Naive thymus-derived CD8-positive, alpha-beta T cell (primary cell): ENCODE measurements at places on chromosomes 12 and 14.

- DNase-seq, result no peak
Measured at GRCh38 chr14:64721899-64722298, 17.7 kb downstream of the PLEKHG3 start.

DNA sequence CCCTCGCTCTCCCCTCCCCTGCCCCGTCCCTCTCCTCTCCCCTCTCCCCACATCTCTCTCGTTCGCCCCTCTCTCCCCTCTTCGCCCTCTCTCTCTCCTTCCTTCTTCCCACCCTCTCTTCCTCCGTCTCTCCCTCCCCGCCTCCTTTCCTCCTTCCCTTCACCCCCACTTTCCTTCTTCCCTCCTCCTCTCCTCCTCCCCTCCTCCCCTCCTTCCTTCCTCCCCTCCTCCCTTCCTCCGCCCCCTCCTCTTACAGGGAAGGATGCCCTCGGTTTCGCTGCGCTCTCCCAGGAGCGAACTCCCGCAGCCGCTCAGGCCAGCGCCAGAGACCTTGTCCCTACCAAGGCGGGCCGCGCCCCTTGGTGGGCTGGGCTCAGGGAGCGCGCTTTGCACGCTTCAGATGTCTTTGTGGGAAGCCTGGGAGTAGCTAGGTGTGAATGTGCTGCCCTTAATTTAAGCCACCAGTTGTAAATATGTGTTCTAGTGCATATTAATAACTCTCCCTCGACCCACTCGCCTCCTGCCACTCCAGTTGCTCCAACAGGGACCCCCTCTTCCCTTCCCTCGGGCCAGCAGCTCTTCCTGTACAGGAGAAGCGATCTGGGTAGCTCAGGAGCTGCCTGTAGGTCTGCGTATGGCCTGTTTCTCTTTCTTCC lies 13.3 kb upstream of the MAP3K9 start:
- no peak for DNase-seq

- no peak for DNase-seq
Measured at GRCh38 chr12:120453977-120454376, 7.7 kb downstream of the GATC start.

DNA sequence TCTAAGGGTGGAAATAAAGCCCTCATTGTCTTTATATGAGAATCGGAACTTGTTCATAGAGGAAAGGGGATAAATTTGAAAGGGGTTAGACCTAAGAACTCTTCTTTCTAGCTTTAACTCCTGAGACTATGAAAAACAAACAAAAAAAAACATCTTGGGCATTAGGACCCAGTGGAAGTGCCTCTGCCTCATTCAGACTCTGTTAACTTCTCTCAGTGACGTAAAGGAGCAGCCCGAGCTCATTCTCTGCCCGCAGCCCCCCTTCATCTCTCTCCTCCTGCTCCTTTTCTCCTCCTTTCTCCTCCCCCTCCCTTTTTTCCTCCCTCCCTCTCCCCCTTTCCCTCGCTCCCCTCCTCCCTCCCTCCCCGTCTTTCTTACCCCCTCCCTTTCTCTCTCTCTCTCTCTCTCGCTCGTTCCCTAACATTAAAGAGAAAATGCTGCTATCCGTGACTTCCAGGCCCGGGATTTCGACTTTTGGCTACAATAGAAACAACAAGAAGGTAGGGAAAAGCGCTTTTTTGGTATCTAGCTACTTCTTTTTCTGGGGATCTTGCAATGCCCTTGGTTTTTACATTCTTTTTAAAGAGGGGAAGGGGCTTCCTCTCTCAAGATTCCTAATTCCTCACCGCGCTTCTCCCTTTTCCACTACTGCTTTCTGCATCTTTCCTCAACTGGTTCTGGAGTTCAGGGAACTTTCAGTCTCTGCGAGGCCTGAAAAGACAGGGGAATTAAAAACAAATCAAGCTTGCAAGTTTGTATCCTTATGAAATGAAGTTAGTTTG lies at the start of gene RBMS2:
Gene RBMS2 (plus strand): TSS at position 231 of the 782 bp plus-strand sequence. CDS start 204 bp downstream, at position 435.
- DNase-seq, result peak; percentile 45

- DNase-seq, result no peak
Measured at GRCh38 chr12:131264635-131265034, 310.9 kb downstream of the ADGRD1 start.

DNA sequence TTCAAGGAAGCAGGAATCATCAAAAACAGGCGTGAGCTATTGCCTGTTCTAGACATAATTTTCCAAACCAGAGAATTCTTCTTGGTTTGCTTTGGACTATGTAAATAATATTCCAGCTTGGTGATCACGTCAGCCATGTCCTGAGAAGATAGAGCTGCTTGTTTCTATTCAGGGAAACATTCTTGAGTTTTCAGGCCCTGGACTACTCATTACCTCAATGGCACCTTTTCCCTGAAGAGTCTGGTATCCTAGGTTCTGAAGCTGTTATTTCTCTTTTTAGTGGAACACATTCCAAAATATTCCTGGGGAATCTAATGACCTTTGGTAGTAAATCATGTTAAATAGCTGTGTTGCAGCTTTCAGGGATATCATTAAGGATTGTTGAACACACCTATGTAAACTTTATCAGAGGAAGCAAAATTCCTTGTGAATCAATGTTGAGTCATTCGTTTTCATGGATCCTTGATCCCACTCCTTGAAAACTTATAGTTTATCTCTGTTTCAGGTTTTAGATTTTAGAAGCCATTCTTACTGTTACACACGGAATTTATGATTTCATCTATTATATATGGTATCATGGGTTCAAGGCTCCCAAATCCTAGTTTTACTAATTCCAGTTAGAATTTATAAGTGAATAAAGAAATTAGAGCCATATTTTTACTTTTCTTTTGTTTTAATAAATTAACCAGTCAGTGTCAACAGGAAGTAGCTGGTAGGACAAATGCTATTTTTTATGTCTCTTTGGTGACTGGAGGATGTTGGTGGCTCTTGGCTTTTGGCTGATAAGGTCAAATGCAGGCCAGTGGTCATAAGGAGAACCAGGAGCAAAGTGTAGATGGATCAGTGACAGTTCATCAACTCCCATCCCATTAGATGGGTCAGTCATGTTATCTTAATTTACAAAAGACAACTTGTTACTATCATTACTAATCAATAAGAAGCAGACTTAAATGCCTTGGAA lies 380.1 kb downstream of the ZFP36L1 start:
- no peak for DNase-seq

- no peak for DNase-seq
Measured at GRCh38 chr12:7175493-7175892, 14.0 kb upstream of the PEX5 start.

- no peak for DNase-seq
Measured at GRCh38 chr12:63811334-63811733, 31.6 kb downstream of the RXYLT1 start.

DNA sequence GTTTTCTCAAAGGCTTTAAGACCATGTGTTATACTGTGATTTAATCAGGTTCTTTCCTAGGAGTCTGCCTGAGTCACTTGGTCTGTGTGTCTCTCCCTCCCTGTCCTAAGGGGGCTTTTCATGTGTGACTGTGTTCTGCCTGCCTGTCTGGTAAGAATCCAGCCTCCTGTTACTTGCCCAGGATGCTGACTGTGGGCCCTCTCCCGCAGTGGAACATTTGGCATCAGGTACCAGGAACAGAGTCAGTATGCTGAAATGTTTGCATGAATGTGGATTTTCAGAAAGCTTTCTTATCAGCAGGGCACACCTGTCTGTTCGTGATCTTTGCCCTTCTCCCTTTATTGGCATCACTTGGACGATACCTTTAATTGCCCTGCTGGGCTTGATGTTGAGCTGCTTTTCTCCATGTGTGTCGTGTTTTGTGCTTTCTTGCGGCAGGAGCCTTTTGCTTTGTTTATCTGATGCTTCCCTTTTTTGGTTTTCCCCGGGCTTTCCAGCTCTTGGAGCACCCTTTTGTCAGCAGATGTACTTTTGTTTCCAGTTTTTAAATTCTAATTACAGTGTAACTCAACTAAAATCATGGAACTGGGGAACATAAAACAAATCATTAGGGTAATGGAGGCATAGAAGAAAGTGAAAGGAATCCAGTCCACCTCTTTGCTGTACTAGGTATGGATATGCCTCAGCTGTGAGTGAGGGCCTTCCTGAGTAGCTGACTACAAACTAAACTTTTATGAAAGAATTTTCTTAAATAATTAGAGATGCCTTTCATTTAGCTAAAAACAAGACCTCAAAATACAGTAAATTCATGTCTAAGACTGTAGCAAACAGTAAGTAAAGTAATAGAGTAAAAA lies 72.5 kb downstream of the TRAF3 start:
- no peak for DNase-seq

DNA sequence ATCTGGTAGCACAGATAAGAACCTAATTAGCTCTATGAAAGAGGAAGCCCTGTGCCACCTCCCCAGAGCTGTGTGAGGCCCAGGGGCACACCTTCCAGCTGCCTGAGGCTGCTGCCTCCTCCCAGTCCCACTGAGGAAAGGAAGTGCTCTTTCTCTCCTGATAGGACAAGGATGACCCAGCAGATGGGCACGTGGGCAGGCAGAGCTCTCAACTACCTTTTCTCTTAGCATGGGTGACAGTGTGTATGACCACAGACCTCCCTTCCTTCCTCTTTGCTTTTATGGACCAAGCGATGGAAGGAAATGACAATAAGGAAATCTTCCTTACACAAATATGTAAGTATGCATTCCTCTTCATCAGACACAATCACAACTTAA lies 127.6 kb upstream of the AMIGO2 start:
- DNase-seq, result peak; percentile 42

DNA sequence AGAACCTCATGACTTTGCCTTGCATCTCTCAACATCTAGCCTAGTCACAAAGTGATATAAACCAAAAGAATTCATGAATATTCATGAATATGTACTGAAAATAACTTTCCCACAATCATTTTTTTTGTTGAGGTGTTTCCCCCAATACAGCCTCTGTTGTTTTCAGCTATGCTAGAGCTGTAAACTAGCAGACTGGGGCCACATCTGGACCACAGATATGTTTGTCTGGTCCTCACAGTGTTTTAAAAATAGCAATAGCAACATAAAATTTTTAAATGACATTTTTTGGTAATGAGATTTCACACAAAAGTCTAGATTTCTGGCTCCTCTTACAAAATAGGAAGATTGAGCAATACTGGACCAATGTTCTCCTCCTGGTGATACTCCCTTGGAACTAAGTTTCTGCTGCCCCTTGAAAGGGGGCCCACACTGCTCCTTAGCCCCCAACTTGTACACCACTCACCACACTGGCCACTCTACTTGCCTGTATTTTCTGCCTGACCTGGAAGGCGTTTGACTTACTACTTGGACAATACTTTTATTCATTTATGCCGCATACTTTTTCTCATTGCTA lies 81.2 kb downstream of the BMP4 start:
- no peak for DNase-seq

- DNase-seq, result peak; percentile 49
Measured at GRCh38 chr12:119544765-119545625, 48.6 kb upstream of the TMEM233 start.

DNA sequence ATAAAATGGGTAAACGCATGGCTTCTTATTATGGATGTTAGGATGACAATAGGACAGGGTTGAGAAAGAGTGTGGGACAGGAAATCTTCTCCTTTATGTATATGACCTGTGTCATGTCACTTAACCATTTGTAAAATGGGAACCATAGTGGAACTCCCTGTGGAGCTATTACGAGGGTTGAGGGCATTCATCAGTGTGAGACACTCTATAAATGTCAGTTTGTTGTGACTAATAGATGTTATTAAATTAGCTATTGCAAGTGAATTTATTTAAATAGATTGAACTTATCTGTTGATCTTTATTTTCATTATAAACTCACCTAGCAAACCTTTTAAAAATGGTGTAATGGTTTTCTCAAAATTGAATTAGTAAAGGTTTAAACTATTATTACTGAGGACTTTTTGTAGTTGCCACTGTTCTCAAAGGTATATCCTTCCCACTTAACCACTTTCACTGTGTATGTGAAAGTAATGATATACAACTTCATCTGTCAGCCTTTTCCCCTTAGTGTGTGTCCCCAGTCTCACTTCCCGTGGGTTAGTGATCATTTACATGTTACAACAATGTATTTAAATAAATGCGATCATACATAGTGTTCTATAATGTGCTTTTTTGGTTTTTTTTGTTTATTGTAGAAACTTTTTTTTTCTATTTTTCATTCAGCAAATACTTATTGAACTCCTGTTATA lies 17.1 kb downstream of the HELB start:
- DNase-seq, result no peak

DNA sequence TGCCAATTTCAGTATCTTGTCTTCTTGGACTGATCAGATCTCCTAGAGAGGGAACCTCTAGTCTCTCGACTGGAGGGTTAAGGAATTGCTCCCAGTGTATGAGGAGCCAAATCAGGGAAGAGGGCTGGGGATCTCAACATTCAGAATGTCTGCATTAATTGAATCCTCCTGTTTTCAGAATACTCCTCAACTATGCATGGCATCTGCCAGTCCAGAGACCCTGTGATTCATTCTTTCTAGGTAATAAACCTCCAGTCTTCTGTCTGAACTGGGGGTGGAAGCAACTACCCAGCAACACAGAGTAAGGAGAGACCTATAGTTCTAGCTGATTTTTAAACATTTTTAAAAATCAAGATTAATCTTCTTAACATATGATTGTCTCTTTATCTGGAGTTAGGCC lies 92.7 kb downstream of the AKAP6 start:
- DNase-seq, result no peak

DNA sequence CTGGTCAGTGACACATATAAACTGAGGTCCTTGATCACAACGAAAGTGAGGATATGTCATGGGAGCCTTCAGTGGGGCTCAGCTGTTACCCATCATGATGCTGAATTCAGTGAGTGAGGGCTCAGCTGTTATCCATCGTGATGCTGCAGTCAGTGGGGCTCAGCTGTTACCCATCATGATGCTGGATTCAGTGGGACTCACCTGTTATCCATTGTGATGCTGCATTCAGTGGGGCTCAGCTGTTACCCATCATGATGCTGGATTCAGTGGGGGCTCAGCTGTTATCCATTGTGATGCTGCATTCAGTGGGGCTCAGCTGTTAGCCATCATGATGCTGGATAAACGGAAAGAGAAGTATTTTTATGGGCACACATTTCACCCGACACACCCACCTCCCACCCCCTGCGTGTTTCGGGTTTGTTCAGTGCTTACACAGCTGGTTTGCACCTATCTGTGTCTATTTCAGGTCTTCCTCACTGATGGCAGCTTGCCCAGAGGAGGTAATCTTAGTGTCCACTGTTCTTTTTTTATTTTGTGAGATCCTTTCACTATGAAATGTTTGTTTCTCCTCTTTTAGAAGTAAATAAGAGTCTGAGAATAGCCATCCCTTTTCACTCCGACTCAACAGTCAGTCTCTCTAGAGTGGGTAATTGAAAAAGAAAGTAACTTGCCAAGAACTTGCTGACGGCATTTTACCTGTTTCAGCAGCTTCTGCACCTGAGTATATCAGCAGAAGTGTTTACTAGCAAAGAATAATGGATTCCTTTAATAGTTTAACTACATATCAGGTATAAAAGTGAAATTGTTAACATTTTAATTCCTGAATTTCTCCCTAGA lies 183.0 kb downstream of the ERC1 start:
- DNase-seq, result no peak

GRCh38 chr12:121676190-121676589 lies 6.7 kb upstream of the MORN3 start:
- no peak for DNase-seq
